ENCODE measurements at places on chromosomes 12 and 14. TPM values are rescaled to one million over a fixed set of nuclear protein-coding genes. Genes with fewer than 3 reads are reported as not detected.

The TRPV4 gene
- polyA plus RNA-seq = 1.0 TPM

The KITLG gene
- 21.3 TPM for polyA plus RNA-seq

The ABHD4 gene
- 73.6 TPM for polyA plus RNA-seq

The TAC3 gene
- polyA plus RNA-seq = 8.1 TPM

The CLEC2A gene
- polyA plus RNA-seq = not detected

The CD4 gene
- 13.0 TPM for polyA plus RNA-seq

The DPY19L2 gene
- polyA plus RNA-seq = 45.0 TPM

The ASPG gene
- 1.4 TPM for polyA plus RNA-seq

The GLIPR1L1 gene
- 0.66 TPM for polyA plus RNA-seq

The CLEC4D gene
- not detected for polyA plus RNA-seq

The FGF6 gene
- not detected for polyA plus RNA-seq

DNA sequence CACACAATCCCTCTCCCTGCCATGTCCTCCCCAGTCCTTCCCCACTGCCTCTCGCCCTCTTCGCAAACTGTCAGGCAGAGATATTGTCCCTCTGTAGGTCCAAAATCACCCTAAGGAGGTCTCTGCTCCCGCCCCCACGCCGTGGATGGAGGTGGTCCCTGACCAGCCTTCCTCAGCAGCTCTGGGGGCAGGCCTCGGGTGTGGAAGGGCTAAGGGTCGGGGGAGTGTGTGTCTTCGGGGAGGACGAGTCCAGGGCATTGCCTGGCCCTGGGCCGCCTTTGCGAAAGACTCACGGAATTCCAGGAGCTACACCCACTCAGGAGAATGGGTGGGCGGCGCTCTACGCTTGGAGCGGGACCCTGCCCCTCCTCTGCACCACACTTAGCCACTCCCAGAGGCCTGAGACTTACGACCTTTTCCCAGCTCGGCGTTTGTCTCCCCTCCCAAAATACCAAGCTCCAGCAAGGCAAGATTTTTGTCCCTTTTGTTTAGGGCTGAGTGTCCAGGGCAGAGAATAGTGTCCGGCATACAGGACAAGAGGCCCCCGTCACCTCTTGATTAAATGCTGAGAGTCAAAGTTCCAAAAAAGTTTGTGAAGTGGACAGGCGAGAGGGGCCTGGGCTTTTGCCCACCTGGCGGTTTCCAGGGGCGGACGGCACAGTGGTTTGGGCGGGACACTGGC, 881 bp downstream of the PYGL start:
- peak overlapping the region; percentile 63 for H3K4me3 ChIP-seq
- peak overlapping the region; percentile 52 for H3K27ac ChIP-seq
- H3K4me1 ChIP-seq = peaks cover 19% of the 10 kb centered on the region

DNA sequence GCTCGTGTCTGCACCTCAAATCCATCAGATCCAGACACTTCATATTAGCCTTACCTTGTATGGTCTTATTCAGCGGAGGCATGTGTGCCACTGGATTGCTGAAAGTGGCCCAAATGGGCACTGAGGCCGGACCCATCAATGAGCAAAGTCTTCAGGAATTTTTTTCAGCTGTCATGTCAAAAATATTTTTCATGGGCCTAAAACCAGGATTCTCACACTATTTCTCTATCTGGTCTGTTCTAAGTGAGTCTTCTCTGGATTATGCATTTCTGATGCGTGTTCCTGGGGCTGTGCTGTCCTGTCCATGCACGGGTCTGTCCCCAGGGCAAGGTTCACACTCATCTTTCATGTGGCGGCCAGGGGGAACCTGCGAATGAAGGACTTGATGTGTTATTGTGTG, 94.6 kb downstream of the KCNA5 start:
- no peaks in the 10 kb centered on the region for H3K27me3 ChIP-seq
- no peak overlapping the region for H3K4me3 ChIP-seq
- H3K27ac ChIP-seq = no peak overlapping the region
- no peaks in the 10 kb centered on the region for H3K36me3 ChIP-seq

GRCh38 chr12:56804169-56804568, 41.0 kb downstream of the HSD17B6 start:
- no peak overlapping the region for H3K4me3 ChIP-seq
- H3K36me3 ChIP-seq = no peaks in the 10 kb centered on the region
- no peak overlapping the region for H3K27ac ChIP-seq
- H3K4me1 ChIP-seq = peaks cover 5% of the 10 kb centered on the region
- no peak for DNase-seq

DNA sequence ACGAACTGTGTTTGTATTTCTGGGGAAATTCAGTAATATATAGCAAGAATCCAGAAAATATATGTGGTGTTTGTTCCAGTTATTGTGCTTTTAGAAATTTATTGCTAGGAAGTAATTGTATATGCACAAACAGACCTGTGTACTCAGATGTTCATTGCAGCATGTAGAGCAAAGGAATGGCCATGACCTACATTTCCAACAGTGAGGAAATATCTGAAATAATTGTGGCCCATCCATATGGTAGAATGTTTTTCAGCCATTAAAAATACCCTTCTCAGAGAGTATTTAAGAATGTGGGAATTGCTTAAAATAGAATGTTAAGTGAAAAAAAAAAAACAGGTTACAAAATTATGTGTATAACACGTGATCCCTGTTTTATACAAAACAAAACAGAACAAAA, 77.3 kb downstream of the TMX1 start:
- no peaks in the 10 kb centered on the region for H3K36me3 ChIP-seq
- H3K27me3 ChIP-seq = no peaks in the 10 kb centered on the region
- H3K4me3 ChIP-seq = no peak overlapping the region
- no peaks in the 10 kb centered on the region for H3K4me1 ChIP-seq
- DNase-seq = no peak

DNA sequence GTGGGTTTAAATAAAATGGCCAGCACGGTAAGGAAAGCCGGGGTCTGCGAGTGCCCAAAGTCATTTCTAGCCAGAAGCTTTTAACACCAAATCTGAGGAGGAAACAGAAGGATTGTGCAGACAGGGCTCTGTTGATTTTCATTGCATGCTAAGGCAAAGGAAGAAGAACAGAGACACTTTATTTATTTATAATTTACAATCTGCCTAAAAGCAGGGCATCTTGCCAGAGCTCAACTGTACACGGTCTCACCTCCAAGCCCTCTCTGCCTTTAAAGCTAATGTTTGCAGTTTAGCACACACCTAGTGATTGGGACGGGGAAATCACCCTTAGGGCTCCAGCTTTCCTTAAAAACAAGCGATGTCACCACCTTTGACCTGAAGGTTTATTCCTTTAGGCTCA, 4.0 kb downstream of the KCNA5 start:
- H3K4me3 ChIP-seq = no peak overlapping the region
- no peaks in the 10 kb centered on the region for H3K36me3 ChIP-seq
- H3K27me3 ChIP-seq = peaks cover 16% of the 10 kb centered on the region
- DNase-seq = peak; percentile 17
- no peak overlapping the region for H3K27ac ChIP-seq
- peaks cover 32% of the 10 kb centered on the region for H3K4me1 ChIP-seq

DNA sequence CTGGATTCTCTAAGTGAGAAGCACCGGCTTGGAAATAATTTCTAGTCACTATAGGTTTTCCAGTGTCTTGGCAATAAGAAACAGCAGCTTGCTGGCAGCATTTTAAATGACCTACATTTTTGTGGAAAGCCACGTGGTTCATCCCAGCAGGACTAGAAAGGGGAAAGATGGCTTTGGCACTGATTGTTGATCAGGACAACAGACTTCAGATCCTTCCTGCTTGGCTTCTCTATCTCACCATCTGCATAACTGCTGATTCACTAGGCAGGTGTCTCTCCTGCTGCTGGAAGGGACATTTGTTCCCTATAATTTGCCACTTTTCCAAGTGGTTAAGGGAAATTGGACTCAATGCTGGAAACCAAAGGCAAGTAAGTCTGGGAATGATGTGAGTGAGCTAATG, 131.0 kb downstream of the TTC8 start:
- no peaks in the 10 kb centered on the region for H3K27me3 ChIP-seq
- H3K27ac ChIP-seq = no peak overlapping the region
- DNase-seq = no peak
- no peak overlapping the region for H3K4me3 ChIP-seq
- no peaks in the 10 kb centered on the region for H3K4me1 ChIP-seq

DNA sequence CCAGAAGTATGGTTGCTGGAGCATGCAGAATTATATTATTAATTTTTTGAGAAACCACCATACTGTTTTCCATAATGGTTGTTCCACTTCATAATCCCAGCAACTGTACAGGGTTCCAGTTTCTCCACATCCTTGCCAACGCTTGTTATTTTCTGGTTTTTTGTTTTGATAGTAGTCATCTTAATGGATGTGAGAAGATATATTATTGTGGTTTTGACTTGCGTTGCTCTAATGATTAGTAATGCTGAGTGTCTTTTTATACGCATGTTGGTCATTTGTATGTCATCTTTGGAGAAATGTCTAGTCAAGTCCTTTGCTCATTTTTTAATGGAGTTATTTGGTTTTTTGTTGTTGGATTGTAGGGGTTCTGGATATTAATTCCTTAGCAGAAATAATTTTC, 58.1 kb downstream of the DAAM1 start:
- H3K27me3 ChIP-seq = no peaks in the 10 kb centered on the region
- H3K4me3 ChIP-seq = no peak overlapping the region
- H3K36me3 ChIP-seq = no peaks in the 10 kb centered on the region
- H3K4me1 ChIP-seq = no peaks in the 10 kb centered on the region
- no peak for DNase-seq

- no peak overlapping the region for H3K27ac ChIP-seq
- H3K4me3 ChIP-seq = no peak overlapping the region
- DNase-seq = no peak
- H3K36me3 ChIP-seq = peaks cover 14% of the 10 kb centered on the region
- no peaks in the 10 kb centered on the region for H3K4me1 ChIP-seq
Observed at GRCh38 chr12:105158876-105159275, 51.3 kb downstream of the WASHC4 start.

- H3K36me3 ChIP-seq = no peaks in the 10 kb centered on the region
- H3K27ac ChIP-seq = no peak overlapping the region
- H3K4me3 ChIP-seq = no peak overlapping the region
- peaks cover 2% of the 10 kb centered on the region for H3K4me1 ChIP-seq
- H3K27me3 ChIP-seq = no peaks in the 10 kb centered on the region
- no peak for DNase-seq
Observed at GRCh38 chr14:98955741-98956070, 316.3 kb downstream of the BCL11B start.

DNA sequence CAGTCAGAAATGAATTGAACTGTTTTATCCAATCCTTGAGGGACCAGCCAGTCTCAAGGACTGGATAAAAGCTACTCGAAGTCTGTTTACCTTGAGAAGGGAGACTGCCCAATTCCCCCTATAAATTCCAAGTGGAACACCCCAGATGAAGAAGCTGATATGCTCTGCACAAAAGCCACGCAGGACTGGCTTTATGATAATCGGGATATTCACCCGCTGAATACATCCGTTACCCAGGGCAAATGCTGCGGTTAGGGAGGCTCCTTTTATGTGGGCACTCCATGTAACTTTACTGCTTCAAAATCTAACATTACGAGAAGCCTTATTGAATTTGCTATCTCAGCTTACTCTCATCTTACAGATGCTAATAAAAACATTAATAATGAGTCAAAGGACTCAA, 119.1 kb downstream of the DENND5B start:
- H3K36me3 ChIP-seq = no peaks in the 10 kb centered on the region
- DNase-seq = peak; percentile 28
- no peaks in the 10 kb centered on the region for H3K4me1 ChIP-seq
- H3K27me3 ChIP-seq = no peaks in the 10 kb centered on the region
- H3K4me3 ChIP-seq = no peak overlapping the region

GRCh38 chr14:99350751-99351150, 78.8 kb upstream of the BCL11B start:
- no peak for DNase-seq
- H3K27ac ChIP-seq = no peak overlapping the region
- H3K27me3 ChIP-seq = no peaks in the 10 kb centered on the region
- H3K4me3 ChIP-seq = no peak overlapping the region

DNA sequence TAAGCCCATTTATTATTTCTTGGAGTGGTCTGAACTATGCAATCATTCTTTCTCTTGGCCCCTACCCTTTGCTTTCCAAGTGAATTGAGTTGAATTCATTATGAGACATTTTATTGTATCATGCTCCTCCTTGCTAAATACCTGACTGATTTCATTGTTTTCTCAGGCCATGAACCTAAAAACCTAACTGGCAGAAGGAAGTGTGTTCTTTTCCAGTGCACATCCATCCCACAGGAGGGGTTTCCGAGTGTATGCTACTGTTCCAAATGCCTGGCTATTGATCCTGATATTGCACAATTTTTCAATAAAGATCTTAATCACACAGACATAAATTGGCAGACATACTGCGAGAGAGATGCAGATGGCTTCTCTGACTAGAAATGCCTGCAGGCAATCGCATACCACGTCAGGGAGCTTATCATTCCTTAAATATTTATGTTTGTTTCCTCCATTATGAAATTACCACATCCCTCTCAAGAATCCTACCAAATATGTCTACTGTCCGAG, 162.2 kb upstream of the EGLN3 start:
- H3K4me1 ChIP-seq = no peaks in the 10 kb centered on the region
- no peaks in the 10 kb centered on the region for H3K36me3 ChIP-seq
- DNase-seq = no peak
- no peaks in the 10 kb centered on the region for H3K27me3 ChIP-seq
- no peak overlapping the region for H3K4me3 ChIP-seq

- DNase-seq = no peak
- H3K36me3 ChIP-seq = no peaks in the 10 kb centered on the region
- H3K27me3 ChIP-seq = no peaks in the 10 kb centered on the region
- H3K4me3 ChIP-seq = no peak overlapping the region
- no peaks in the 10 kb centered on the region for H3K4me1 ChIP-seq
Observed at GRCh38 chr12:46958599-46959290, 120.7 kb upstream of the PCED1B start.

GRCh38 chr12:22527999-22528398, 16.3 kb downstream of the C2CD5 start:
- DNase-seq = no peak
- H3K4me3 ChIP-seq = no peak overlapping the region

DNA sequence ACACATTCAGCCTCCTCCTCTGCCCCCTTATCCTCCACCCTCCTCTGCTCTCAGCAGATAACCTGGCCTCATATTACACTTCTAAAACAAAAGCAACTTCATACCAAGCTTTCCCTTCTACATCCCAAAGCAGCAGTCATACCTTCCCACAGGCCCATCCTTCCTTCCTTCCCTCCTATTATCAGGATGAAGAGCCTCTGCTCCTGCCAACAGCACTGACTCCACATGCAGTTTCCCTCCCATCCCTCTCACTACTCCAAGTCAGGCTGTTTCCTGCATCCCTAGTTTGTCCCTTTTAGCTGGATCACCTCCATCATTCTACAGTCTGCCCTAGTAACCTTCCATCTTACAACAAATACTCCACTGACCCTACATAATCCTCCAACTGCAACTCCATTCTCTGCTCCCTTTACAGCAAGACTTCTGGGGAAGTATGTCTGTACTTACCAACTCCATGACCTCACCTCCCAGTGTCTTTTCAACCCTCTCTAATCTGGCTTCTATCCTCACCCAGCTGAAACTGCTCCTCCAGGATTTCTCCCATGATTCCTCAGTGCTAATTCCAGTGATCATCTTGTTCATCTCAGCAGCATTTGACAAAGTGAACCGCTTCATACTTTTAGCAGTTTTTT, 4.9 kb upstream of the YEATS4 start:
- H3K36me3 ChIP-seq = no peaks in the 10 kb centered on the region
- no peak for DNase-seq
- no peak overlapping the region for H3K27ac ChIP-seq
- no peak overlapping the region for H3K4me3 ChIP-seq
